Stimulated activated naive CD8-positive, alpha-beta T cell treated with anti-CD3 and anti-CD28 coated beads, Interleukin-15, amount 100 ng/mL, for 72 hours (primary cell): ENCODE measurements at places on chromosomes 4 and X.

DNA sequence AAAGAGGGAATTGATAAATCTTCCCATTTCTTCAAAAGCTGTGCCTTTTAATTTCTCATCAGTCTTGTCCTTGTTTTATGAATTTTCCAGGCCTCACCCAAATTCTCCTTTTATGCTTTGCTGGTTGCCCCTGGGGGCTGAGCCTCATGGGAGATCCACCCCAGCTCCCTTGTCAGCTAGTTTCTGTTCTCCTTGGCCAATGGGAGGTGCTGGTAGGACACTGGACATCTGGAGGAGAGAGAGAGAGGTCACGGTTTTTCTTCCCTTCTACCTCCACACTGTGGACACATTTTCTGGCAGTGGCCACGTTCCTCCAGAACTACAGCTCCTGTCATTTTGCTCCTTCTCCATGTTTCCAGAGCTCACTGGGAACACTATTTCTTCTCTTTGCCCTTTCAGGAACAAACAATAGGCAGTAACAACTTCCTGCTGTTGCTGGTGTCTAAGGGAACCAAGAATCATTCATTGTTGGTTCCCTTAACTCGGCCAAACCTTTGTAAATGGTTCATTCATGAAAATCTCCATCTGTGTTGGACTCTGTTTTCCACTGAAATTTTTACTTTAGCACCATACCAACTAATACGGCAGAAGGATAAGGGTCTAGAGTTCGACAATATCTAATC, 334.5 kb downstream of the GPAT3 start:
- no peak for DNase-seq

DNA sequence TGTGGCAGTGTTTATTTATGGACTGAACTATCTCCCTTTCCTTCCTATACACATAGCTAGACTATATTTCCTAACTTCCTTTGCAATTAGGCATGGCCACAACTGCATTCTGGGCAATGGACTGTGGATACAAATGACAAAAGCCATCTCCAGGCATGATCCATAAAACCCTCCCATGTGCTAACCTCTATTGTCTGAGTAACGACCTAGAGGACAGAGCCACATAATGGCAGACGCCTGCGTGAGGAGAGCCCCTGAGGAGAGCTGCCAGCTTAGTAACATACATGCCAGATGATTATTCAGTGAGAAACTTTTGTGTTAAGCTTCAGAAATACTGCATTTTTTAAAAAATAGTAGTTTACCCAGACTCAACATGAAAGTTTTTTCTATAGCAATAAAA, 142.9 kb downstream of the ADGRA3 start:
- DNase-seq = no peak

DNA sequence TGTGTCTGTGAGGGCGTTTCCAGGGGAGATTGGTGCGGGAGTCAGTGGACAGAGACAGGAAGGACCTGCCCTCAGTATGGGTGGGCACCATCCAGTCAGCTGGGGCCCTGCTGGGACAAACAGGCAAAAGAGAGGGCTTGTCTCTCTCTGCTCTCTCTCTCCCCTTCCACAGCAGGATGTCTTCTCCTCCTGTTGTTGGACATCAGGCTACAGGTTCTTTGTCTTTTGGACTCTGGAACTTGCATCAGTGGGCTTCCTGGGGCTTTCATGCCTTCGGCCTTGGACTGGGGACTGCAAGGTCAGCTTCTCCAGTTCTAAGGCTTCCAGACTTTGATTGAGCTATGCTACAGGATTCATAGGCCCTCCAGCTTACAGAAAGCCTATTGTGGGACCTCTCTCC, 59.6 kb downstream of the ADGRA3 start:
- no peak for DNase-seq

- no peak for DNase-seq
These were observed 32.3 kb downstream of the AFF1 start for GRCh38 chr4:86967073-86967472.

DNA sequence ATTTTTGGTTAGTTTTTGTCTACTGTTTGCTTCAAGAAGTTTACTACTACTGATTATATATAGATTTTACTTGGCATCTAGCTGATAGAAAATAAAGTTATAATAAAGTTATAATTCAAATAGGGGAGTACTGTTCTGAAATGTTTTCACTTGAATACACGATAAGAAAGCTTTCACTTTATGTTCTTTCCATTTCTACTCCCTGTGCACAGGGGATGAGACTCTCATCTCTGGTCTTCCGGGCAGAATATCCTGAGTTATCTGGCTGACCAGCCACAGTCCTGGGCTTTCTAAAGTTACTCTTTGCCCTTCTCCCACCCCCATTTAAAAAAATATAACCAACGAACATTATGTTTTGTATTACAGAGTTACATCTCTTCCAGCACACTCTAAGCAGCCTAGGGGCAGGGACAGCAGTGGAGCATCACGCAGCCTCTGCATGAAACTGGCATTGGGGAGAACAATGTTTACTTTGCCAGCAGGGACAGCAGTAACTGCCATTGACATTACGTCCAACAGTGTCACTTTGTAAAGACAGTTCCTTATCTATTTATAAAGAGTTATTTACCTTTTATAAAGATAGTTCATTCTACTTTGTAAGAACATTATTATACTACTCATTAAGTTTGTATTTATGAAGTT, 64.3 kb downstream of the METTL14 start:
- no peak for DNase-seq

- DNase-seq = no peak
These were observed 6.4 kb upstream of the SEPTIN11 start for GRCh38 chr4:76943129-76943620.

DNA sequence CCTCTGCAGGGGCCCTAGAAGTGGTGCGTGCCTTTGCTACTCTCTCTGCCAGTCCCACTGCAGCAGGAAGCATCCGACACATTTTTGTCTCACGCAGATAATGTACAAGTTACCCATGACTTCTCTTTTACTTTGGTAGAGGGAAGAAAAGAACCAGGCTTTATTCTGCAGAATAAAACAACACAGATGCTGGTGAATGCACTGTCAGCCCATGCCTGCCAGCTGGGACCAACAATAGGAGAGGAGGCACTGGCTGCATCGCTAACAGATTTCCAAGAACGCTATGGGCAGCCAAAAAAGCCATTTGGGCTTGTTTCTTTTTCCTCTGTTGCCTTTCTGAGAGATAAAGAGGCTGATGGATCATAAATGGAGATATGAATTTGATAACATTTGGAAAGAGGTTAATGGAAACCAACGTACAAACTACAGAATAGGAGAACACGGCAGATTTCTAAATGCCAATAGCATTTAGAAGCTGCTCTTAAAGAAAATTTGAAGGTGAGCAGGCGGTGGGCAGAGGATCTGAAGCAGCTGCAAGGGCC, 47.5 kb upstream of the IGFBP7 start:
- DNase-seq = no peak

GRCh38 chr4:119268466-119268865, 53.5 kb downstream of the FABP2 start:
- no peak for DNase-seq

DNA sequence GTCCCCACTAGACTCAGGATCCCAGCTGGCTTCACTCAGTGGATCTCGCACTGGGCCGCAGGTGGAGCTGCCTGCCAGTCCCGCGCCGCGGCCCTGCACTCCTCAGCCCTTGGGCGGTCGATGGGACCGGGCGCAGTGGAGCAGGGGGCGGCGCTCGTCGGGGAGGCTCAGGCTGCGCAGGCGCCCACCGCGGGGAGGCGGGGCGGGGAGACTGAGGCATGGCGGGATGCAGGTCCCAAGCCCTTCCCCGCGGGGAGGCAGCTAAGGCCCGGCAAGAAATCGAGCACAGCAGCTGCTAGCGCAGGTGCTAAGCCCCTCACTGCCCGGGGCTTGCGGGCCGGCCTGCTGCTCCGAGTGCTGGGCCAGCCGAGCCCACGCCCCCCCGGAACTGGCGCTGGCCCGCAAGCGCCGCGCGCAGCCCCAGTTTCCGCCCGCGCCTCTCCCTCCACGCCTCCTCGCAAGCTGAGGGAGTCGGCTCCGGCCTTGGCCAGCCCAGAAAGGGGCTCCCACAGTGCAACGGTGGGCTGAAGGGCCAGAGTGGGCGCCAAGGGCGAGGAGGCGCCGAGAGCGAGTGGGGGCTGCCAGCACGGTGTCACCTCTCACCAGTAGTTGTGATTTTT, 1038.0 kb downstream of the PCDH19 start:
- no peak for DNase-seq

DNA sequence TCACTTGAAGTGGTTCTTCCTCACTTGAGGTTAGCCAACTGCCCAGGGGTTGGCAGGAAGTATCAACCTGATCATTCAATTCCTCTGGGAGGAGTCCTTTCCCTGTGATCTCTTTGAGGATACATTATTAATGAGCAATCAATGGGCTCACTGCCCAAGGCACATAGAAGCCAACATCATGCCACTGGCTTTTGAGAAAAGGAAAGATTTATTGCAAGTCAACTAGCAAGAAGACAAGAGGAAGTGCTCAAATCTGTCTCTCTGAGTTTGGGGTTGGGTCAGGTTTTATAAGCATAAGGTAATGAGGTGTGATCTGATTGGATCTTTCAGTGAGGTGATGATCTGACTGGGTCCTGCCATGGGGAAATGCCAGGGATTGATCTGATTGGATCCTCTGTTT, 39.6 kb downstream of the FGFBP1 start:
- DNase-seq = no peak

DNA sequence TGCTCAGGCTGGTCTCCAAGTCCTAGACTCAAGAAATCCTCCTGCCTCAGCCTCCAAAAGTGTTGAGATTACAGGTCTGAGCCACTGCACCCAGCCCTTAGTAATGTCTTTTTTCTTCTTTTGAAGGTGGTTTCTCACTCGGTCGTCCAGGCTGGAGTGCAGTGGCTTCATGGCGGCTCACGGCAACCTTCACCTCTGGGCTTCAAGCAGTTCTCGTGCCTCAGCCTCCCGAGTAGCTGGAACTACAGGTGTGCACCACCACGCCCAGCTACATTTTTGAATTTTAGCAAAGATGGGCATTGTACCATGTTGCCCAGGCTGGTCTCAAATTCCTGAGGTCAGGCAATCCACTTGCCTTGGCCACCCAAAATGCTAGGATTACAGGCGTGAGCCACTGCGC, 32.3 kb upstream of the ASMTL start:
- no peak for DNase-seq

GRCh38 chrX:128769495-128769894, 717.3 kb upstream of the ACTRT1 start:
- DNase-seq = no peak

GRCh38 chr4:84028340-84028739, 470.8 kb downstream of the NKX6-1 start:
- no peak for DNase-seq

DNA sequence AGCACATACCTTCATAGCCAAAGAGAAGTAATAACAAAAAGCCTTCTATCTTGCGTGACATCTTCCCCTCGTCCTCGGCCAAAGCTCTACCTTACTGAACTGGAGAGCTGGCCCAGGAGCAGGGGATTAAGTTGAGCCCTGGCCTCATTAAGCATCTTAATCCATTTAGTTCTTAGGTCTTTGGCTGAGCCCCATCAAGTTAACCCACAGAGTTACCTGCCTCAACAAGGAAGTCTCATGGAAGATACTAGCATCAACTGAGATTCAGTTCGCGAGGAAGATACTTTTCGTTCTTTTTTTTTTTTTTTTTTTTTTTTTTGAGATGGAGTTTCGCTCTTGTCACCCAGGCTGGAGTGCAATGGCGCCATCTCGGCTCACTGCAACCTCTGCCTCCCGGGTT, at the start of gene RS1:
RS1 (minus strand) TSS at position 101 of the 400 bp plus-strand sequence; CDS start at position 61, 40 bp downstream.
- DNase-seq = no peak

- DNase-seq = no peak
These were observed 59.0 kb downstream of the ANXA10 start for GRCh38 chr4:168151327-168151726.

DNA sequence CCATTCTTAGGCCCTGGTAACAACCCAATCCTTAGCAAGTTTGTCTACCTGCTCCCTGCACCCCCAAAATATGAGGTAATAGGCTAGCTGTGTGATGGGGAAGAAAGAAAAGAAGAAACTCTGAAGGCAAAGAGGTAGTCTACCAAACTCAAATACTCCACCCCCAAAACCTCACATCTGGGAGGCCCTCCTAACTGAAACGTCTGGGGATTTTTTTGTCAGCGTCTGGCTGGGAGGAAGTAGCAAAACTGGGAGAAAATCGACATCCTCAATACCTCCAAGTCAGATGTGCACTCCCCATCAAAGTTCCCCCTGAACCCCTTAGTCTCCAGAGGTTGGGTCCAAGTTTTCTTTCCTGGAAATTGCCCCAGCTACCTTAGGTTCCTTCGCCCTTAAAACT, 1.0 kb downstream of the LAMP2 start:
- DNase-seq = no peak

GRCh38 chr4:180751009-180751408, 1492.2 kb upstream of the TENM3 start:
- no peak for DNase-seq

GRCh38 chr4:107987916-107988762, 1.6 kb upstream of the HADH start:
- no peak for DNase-seq
